BJ (cell line): ENCODE measurements at places on chromosomes 5 and 9. TPM values are rescaled to one million over a fixed set of nuclear protein-coding genes. Genes with fewer than 3 reads are reported as not detected.

- no peak for DNase-seq
Measured at GRCh38 chr5:118994595-118994994, 6.2 kb upstream of the DTWD2 start.

GRCh38 chr9:84750152-84750865, 80.8 kb downstream of the NTRK2 start:
- no peak for DNase-seq

DNA sequence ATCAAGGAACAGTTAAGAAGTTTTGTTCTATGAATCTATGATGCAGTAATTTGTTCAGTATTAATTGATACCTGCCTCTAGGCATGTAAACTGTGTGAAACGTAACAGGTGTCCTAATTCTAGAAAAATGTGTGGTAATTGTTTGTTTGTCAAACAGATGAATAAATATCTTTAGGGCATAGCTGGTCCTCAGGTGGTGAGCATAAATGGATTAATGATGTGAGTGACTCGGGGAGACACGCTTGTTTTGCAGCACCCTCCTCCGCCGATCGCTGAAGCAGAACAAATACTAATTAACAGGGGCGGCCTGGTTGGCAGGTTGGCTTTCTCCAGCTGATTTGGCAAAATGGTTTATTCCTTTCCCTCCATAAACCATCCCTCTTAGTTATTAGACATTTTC, 88.8 kb downstream of the TLE4 start:
- no peak for DNase-seq

GRCh38 chr9:124000161-124000783, 11.3 kb upstream of the LHX2 start:
- no peak for DNase-seq

- DNase-seq: no peak
Measured at GRCh38 chr5:1975898-1976765, 93.4 kb upstream of the IRX4 start.

GRCh38 chr5:164326219-164326618, 820.8 kb downstream of the MAT2B start:
- DNase-seq: no peak

- no peak for DNase-seq
Measured at GRCh38 chr9:117341151-117341550, 73.7 kb downstream of the ASTN2 start.

Gene DMGDH
- polyA plus RNA-seq: 2.9 and 3.5 TPM in 2 replicates

Gene LCN15
- polyA plus RNA-seq: not detected in 2 replicates
